ENCODE measurements at places on chromosomes 2 and 18.

DNA sequence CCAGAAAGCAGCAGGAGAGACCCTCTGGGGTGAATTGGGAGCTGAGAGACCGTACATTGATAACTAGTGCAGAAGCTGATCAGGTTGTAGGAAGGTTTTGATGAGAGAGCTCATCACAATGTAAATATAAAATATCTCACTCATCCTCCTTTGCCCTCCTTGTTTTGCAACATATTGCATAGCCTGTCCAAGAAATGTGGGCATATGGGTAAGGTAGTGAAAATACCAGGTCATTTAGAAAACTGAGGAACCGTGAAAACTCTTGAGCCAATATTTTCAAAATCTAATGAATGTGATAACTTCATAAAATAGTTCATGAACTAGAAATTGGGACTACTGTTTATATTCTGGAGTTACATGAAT, 31.4 kb downstream of the C18orf54 start:
- DNase-seq: no peak

DNA sequence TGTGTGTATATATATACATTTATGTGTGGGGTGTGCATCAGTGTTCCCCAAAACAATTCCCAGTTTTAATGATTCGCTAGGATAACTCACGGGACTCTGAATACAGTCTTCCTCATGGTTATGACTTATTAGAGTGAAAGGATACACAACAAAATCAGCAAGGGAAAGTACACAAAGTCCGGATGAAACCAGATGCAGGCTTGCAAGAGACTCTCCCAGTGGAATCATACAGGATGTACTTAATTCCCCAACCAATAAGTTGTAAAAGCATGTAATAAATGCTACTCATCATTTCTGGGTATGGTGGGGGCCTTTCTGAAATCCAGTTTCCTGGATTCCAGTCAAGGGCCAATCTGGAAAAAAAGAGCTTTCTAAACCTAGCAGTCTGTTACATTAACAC, 654.1 kb upstream of the SYT4 start:
- peak; percentile 87 for DNase-seq

DNA sequence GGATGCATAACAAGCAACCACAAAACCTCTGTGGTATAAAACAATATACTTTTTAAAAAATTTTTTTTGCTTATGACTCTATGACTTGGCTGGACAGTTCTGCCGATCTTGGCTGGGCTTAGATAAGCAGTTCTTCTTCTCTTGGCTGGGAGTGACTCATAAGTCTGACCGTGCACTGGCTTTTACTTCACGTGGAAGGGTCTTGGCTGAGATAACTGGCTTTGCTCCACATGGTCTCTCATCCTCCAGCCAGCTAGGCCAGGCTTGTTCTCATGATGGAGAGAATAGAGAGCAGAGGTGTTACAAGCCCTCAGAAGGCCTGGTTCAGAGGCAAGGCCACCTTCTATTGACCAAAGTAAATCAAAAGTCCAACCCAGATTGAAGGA, 178.9 kb upstream of the SERPINE2 start:
- DNase-seq: peak; percentile 63

- DNase-seq: no peak
These were observed 260.5 kb downstream of the TNS1 start for GRCh38 chr2:217742276-217742675.

DNA sequence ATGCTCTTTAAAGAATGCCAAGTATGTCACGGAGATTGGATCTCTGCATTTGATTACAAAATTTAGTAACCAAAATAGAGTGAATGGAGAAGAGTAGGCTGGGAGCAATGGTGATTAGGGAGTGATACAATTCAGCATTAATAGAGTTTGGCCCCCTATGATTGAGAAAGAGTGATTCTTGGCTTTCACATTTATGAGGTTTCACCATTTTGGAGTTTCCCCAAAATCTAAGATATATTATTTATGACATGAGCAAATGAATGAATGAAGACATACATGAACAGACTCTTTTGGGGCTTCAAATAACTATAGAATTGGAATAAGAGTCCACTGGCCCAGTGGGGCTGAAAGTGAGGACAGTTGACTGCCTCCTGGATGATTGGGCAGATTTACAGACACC, 255.2 kb downstream of the LPIN1 start:
- DNase-seq: no peak

- no peak for DNase-seq
These were observed 32.7 kb upstream of the CYP26B1 start for GRCh38 chr2:72180351-72180750.

DNA sequence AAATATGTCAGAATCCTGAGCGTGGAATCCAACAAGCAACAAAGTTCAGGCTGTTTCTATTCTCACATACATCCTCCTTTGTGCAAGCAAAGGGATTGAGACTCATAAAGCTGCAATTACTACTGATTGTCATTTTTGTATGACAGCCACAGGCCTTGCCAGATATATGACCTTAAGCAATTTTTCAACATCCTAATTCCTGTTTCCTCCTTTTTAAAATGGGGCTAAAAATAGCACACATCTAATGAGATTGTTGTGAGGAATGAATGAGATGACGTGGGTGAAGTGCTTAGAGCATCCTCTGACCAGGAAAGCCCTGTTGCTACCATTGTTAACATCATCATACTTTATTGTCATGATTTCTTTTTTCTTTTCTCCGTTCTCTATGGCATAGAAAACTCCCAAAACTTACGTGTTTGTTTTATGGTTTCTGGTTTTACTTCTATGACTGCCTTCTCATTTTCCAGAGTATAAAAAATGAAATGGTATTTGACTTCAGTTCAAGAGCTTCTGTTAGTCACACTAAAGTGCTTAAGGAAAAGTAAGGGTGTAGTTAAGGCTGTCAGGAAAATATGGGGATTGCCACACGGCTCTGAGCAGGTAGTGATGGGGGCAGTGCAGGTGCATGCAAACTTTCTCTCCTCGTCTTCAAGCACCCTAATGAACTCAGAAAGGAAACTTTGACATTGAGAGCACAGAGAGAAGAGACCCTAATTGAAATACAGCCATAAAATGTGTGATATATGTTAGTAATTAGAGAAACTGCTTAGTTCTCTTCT, 590.6 kb upstream of the NETO1 start:
- DNase-seq: no peak

GRCh38 chr2:128786741-128787478, 468.2 kb upstream of the HS6ST1 start:
- no peak for DNase-seq

GRCh38 chr2:83079007-83079406, 1380.1 kb downstream of the SUCLG1 start:
- DNase-seq: no peak

DNA sequence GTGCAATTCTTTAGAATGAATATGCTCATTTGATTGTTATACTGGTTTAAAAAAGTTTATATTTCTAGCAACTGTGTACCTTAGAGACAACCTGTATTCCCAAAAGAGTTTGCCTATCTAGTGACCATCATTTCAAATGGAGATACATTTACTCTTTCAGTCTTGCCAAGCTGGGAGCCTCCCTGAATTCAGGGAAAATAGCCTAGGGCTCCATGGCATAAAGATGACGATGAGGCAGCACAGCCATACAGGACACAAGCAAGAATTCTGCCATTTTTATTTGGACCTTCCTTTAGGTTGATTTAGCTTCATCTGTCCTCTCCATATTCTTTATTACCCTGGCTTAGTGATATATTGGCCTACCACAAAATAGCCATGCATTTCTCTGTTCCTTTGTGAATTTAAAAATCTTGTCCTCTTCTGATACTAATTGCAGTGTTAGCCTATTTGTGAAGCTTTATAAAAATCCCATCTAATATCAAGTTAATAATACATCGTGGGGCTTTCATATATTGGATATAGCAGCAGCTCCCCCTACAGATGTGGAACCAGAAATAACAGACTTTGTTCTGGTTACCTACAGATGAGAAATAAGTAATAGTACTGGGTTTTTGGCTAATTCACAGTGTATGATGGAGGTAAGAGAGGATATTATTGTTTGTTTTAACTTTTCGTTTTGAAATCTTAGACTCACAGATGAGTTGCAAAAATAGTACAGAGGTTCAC, 1661.9 kb upstream of the PIK3C3 start:
- no peak for DNase-seq

DNA sequence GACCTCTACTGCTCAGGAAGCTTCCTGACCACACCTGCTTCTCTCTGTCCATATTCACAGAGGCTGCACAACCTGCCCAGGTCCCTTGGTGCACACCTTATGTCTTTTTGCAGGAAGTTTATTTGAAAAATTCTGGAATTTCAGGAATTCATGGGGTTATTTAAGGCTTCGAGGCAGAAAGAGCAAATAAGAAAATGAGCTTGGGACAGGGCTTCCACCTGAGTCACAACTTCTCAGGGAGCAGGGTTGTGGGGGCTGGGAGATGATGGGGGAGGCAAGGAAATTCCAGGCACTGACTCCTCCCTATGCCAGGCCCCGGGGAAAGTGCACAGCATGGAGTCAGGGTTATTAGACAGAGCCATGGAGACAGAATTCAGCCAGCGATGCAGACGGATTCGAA, 57.7 kb downstream of the INHBB start:
- DNase-seq: no peak

GRCh38 chr2:122191331-122191730, 435.9 kb downstream of the TSN start:
- no peak for DNase-seq

DNA sequence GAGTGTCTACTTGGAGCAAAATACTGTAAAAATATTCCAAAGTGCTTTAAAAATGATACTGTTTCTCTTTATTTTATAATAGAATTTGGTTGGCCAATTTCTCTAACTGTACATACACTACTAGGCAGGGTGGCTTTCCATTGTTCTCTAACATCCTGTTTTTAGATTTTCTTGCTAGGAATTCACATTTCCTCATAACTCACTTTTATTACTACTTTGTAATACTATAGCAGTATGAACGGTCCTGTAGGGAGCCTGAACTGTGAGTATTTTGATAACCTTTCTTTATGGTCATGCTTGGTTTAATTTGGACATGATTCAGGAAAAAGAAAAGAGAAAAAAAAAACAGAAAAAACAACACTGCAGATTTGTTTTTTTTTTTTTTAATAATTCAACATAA, 37.8 kb downstream of the GCG start:
- DNase-seq: no peak

- no peak for DNase-seq
These were observed 4.6 kb upstream of the MLPH start for GRCh38 chr2:237482485-237482884.

DNA sequence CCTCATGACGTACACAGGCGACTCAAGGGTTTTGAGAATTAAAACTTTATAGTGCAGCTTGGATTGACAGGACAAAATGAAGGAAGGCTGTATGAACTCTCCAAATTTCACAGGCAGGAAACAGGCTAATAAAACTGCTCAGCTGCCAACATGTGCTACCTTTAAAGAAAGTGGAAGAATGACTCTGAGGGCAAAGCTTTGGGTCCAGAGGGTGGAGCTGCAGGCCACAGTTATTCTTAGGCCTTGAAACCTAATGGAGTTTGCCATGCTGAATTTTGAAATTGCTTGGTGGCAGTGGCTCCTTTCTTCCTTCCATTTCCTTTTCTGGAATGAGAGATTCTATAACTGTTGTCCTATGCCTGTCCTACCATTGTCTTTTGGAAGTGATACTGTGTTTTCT, 34.8 kb downstream of the HAT1 start:
- no peak for DNase-seq

- DNase-seq: no peak
These were observed 72.4 kb upstream of the KIF5C start for GRCh38 chr2:148802448-148803220.

- peak; percentile 6 for DNase-seq
These were observed 5.4 kb upstream of the KCNJ13 start for GRCh38 chr2:232781765-232782164.

DNA sequence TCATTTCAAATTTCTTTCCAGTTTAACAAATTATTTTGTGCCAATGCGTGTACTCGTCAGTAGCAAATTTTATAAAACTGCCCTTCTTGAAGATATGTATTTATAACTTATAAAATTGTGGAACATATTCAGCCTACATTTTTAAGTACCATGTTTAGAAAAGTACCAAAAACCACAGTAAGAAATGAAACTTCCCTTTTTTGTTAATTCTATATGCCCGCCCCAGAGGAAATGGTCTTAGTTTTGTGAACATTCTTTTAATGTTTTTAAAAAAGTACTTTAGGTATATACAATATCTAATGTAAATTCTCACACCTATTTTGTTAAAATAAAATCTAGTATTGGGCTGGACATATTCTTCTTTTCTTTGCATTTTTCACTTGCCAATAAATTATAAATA, 1.2 kb downstream of the UGT1A9 start:
- no peak for DNase-seq

DNA sequence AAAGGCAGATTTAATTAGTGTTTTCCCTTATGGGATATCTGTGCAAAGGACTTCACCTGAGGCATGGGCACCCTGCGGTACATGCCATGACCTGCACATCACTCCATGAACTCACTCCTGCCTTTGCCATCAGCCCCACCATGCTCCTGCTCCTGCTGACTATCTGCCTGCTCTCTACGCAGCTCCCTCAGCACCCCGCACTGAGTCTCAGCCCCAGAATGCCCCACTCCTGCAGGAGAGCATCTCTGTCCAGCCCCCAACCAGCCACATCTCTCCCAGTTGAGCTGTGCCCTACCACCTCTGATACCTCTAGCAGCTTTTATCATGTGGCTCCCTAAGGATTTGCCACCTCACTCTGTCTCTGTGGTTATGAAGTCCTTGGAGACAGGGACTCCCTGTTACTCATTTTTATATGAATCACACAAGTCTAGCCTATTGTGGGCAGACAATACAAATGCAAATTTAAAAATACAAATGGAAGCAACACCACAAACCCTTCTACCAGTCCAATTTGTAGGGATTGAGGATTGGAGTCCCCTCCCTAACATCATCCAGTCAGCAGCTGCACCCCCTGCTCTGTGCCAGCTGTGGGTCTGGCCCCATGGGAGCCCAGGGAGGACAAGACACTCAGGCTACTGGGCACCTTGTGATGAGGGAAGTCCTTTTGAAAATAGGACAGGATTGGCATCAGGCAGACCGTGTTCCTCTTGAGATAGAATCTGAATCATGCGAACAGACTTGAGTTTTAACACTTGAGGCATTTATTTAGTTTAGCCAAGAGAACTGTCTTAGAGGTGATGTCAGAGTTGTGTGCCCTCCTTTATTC, 689.6 kb upstream of the HS6ST1 start:
- no peak for DNase-seq

DNA sequence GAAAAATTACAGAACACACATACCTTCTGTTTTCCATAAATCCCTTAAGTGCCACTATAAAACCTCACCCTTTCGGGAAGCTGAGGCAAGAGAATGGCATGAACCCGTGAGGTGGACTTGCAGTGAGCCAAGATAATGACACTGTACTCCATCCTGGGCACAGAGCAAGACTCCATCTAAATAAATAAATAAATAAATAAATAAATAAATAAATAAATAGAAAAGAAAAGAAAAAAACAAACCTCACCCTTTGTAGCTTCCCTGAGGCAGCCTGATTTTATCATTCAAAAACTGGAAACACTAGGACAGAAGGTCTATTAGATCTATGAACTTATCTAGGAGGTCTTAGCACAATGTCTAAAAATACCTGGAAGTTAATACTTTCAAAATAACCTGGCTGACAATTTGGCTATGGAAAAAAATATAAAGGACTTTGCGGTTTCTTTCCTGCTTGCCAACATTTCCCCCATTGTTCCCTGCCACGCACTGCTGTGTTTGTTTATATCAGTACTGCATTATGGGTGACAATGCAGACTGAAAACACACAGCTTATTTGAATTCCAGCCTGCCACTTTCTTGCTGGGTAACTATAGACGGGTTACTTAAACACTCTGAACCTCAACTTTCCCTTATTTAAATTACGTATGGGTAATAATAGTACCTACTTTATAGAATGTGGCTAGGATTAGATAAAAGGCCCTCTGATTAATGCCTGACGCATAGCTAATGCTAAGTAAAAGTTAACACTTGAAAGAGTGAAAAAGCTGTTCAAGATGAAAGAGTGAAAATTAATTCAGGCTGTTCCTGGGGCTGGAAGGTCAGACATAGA, 313.0 kb downstream of the RDH14 start:
- no peak for DNase-seq
